ENCODE measurements at places on chromosomes 2 and 18.

GRCh38 chr2:165876269-165876668 is 77.3 kb downstream of the TTC21B start:
- DNase-seq, result no peak

DNA sequence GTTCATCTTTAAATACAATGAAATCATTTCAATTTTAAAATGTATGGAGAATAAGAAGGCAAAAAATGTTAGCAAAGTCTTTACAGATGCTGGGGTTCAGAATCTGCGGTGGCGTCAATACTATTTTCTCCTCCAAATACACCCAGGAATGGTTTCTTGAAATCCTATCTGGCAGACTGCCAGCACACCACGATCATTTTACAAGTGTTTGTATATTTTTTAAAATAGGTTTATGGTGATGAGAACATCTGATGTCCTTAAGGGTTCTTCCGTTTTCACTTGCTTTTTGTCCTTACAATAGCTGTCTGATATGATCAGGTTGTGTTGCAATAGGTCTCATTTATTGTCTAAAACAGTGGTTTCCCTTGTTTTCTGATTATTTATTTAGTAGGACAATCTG is 89.6 kb downstream of the CMPK2 start:
- no peak for DNase-seq

DNA sequence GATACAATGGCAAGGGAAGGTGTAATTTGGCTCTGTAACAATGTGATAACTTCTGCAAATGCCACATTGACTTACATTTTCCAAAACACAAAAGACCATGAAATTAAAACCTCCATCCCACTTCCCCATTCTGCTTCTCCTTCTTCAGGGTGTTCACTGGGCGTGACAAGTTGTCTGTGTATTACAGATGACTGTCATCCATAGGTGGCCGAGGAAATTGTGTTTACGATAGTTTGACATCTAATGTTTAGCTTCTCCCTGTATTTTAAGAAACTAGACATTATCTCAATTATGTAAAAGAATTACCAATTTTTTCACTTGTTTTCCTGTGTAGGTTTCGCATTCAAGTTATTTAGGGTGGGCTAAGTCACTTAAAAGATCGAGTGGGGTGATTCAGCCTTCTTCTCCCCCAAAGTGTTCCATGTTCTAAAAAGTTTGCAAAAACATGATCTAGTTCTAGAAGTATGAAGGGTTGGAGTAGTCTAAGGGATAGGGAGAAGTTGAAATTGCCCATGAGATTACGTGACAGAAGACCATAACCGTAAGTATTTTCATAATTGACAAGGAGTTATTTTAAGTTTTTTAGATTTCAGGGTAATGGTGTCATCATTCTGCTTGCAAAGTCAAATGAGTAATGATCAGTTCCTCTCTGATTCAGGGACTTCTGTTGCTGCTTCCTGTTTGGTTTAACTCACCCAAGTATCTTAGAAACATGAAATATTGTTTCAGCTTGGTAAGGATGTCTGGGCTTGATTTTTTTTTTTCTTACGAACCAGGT is 25.2 kb upstream of the CYTIP start:
- DNase-seq, result no peak

- no peak for DNase-seq
Measured at GRCh38 chr2:170984079-170984478, 55.0 kb downstream of the GORASP2 start.

- DNase-seq, result no peak
Measured at GRCh38 chr18:24989760-24990593, 362.0 kb downstream of the ZNF521 start.

GRCh38 chr2:198315791-198316630 is 511.6 kb downstream of the PLCL1 start:
- DNase-seq, result no peak

DNA sequence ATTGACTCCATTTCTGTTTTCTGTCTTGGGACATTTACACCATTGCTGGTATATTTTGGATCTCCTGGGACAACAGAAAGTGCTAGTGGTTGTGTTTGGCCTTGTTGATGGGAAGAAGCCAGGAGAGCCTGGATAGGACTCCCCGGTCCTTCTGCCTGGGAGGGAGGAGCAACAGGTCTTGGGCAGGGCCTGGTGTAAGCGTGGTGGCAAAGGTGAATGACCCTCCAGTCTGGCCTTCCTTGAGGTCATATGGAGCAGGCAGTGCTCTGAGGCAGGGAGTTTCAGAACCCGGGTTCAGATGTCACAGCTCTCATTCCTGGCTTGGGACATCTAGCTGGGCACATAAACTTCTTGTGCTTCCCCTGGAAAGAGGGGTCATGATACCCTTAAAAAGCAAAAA is 56.0 kb upstream of the RBM44 start:
- DNase-seq, result no peak
